M059J (cell line): ENCODE measurements at places on chromosomes 7 and 10. TPM values are rescaled to one million over a fixed set of nuclear protein-coding genes. Genes with fewer than 3 reads are reported as not detected.
A peak's percentile ranks its signal among the peaks of the same experiment; 100 is the strongest.

GRCh38 chr10:128022261-128023196, 103.7 kb downstream of the MKI67 start:
- no peak for DNase-seq

- DNase-seq, result no peak
Measured at GRCh38 chr10:8102708-8103401, 48.4 kb downstream of the GATA3 start.

GRCh38 chr10:61175316-61175715, 231.3 kb upstream of the RHOBTB1 start:
- no peak for DNase-seq

DNA sequence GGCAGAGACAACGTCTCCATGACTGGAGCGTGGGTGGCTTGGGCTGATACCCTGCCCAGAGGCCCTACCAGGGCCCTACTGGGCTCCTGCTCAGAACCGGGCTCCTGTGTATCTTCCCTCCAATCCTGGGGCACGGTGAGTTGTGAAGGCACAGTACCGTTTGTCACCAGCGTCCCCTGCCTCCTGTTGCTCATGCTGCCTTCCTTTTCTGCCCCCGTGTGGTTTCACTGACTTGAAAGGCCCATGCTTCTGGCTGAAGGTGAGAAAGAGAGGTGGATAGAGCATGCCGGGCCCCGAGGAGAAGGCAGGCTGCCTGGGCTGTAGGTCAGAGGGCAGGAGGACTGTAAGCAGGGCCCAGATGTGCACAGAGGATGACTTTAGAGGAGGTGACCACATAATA, 9.1 kb upstream of the DMBT1 start:
- DNase-seq, result no peak

DNA sequence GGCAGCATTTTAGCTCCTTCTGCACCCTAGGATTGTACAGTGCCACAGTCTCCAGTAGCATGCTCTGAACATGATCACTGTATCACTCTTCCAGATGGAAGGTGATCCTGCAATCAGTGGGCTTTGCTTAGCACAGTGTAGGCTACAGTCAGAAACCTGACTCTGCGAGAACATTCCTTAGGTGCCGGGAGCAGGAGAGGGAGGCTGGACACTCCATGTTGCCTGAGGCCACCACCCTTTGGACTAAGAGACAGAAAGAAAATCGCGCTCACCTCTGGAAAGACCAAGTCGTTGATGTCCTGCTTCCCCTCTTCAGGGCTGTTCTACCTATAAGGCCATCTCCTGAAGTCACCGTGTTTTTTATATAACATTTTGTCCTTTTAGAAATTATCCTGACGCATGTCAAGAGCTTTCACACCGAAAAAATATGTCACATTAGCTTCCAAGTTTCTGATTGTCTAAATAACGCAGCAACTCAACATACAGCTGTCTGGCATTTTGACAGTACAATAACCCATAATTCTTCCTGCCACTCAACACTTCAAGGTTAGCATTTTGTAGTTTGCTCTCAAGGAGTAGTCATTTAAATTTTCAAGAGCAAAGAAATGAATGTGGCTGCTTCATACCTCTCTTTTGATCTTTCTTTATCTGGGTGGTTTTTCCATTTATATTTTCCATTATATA, 563.1 kb downstream of the LRMDA start:
- peak; percentile 19 for DNase-seq

Gene FRAT1
- 1.1 and 2.9 TPM in 2 replicates for total RNA-seq

Gene GSDME
- total RNA-seq, result 17.4 and 24.8 TPM in 2 replicates

Gene IKZF1
- total RNA-seq, result not detected in 2 replicates

Gene TYW1B
- total RNA-seq, result 0.89 and 1.4 TPM in 2 replicates

Gene CCDC136
- 0.74 and 5.7 TPM in 2 replicates for total RNA-seq
